GM12878 (cell line): ENCODE measurements at places on chromosomes 16 and 17. TPM values are rescaled to one million over a fixed set of nuclear protein-coding genes. Genes with fewer than 3 reads are reported as not detected.

FAM20A gene
- total RNA-seq, result not detected in 2 replicates

P4HB gene
- 378 and 437 TPM in 2 replicates for total RNA-seq

MTMR4 gene
- total RNA-seq, result 87.2 and 87.6 TPM in 2 replicates

ACLY gene
- total RNA-seq, result 224 and 228 TPM in 2 replicates

NME4 gene
- 133 and 141 TPM in 2 replicates for total RNA-seq

ELP5 gene
- 67.4 and 71.0 TPM in 2 replicates for total RNA-seq

TBC1D3B gene
- 2.5 and 8.5 TPM in 2 replicates for total RNA-seq

GRCh38 chr17:43024407-43025289 is at the start of gene RND2:
TSS of gene RND2 (plus strand) at chr17:43025231. CDS start at chr17:43025348, 117 bp downstream.
- DNase-seq, result peak; percentile 40

DNA sequence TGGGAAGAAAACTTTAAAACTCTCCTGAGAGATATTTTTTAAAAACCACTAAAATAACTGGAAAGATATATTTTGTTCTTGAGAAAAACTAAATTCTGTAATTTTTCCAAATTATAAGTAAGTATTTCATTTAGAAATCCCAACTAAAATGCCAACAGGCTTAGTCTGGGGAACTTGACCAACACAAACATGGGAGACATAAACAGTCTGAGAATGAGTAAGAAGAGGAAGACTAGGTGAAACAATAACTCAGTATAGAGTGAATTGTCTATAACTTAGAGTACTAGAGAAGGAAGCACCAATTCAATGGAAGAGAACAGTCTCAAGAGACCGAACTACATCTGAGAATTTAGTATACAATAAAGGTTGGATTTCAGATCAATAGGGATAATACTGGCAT is 2.9 kb downstream of the CMTM1 start:
- no peak for DNase-seq

DNA sequence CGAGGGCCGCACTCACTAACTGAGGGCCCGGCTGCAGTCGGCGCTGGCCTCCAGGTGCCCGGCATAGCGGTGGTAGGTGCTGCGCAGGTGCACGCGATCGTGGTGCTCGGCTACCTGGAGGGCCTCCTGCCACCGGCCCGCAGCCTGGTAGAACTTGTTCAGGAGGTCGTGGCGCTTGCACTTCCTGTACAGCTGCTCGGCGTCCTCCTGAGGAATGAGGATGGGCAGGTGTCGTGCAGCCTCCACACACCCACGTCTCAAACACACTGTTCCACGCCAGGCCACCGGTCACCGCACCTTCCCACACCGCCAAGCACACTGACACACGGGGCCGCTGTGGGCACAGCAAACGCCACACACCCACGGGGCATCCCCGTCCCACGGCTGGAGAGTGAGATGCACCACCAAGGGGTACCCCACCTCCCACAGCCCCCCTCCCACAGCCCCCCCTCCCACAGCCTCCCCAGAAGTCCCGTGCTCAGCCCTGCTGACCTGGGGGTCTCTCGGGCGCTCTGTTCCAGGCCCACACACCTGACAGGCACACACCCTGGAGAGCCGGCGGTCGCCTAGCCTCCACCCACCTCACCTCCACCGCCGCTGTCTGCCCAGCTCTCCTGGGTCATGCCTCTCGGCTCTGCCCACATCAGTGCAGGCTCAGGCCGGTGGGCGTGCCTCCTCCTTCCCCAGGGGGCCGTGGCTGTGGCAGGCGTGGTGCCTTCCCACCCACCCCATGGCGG is 7.4 kb upstream of the TMEM204 start:
- no peak for DNase-seq

DNA sequence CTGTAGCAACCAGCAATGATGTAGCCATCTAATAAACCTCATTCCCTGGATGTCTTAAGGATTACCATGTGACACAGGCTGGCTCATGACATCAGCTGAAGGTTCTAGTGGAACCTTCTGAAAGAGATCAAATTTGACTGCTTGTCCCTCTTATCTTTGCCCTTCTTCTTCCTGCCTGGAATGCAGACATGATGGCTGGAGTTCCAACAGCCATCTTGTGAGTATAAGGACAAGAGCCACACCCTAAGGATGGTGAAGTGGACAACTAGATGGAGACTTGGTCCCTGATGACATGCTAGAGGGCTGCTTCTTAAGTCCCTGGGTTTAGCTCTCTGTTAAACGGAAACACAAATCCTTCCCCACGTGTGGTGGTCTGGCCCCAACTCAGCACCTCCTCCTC is 37.6 kb downstream of the PLXDC1 start:
- no peak for DNase-seq

DNA sequence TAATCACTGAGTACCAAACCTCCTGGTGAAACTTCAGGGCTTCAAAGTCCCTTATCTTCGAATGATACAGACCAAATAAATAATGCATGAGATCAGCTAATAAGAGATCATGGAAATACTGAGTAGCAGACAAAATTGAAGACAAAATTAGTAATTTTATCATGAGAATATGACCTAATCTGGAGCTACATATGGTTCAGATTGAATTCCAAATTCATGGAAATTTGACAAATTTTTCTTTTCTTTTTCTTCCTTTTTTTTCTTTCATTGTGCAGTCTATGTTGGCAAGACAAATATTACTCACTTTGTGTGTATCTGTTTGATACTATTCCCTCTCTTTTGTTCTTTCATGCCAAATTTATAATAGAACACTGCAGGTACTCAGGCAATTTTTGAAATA is 218.1 kb upstream of the KCNJ16 start:
- no peak for DNase-seq

GRCh38 chr17:44097110-44097958 is 26.1 kb downstream of the HDAC5 start:
- DNase-seq, result no peak

DNA sequence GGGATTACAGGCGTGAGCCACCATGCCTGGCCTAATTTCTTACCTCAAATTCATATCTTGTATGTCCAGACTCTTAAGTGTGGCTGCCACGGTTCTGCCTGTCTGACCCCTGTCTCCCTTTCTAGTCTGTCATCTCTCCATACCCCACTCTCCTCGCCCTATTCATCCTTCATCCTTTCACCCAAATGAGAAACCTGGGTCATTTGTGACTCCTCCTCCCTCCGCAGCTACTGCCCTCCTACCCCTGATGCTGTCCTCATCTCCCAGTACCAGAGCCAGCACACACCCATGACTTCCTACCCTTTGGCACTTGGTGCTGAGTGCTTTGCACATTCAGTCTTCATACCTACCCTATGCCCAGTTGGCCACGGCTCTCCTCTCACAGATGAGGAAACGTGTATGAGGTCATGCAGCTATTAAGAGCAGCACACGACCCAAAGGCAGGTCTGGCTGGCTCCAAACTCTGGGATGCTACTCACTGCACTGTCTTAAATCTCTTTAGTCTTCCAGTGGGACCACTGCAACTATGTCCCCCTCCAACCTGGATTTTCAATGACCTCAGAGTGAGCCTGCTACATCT is 1.6 kb downstream of the SPATA32 start:
- no peak for DNase-seq

DNA sequence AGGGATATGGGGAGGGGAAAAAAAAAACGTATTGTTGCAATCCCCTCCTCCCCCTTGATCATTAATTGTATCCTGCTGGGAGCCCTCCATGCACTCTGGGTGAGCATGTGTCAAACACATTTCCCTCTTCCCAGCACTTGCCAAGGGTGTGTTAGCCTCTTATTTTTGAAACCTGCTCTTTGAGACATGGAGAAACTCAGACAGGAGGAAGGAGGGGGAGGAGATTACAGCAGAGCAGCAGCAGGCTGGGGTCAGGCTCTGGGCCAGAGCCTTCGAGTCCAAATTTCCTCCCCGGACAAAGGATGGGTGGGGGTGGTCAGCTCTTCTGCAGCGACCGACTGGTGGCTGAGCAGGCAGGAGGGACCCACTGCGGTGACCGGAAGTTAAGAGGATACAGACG is 64.7 kb downstream of the SOX9 start:
- DNase-seq, result no peak

- no peak for DNase-seq
Measured at GRCh38 chr17:35084987-35085386, 21.5 kb upstream of the RFFL start.

DNA sequence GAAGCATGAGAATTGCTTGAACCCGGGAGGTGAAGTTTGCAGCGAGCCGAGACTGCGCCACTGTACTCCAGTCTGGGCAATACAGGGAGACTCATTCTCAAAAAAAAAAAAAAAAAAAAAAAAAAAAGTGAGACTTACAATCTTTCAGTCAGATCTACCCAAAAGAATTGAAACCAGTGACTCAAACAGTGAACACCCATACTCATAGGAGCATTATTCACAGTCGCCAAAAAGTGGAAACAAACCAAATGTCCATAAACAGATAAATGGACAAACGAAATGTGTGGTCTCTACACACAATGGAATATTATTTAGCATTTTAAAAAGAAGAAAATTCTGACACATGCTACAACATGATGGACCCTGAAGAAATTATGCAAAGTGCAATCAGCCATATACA is 9.1 kb upstream of the SCNN1B start:
- DNase-seq, result peak; percentile 79

DNA sequence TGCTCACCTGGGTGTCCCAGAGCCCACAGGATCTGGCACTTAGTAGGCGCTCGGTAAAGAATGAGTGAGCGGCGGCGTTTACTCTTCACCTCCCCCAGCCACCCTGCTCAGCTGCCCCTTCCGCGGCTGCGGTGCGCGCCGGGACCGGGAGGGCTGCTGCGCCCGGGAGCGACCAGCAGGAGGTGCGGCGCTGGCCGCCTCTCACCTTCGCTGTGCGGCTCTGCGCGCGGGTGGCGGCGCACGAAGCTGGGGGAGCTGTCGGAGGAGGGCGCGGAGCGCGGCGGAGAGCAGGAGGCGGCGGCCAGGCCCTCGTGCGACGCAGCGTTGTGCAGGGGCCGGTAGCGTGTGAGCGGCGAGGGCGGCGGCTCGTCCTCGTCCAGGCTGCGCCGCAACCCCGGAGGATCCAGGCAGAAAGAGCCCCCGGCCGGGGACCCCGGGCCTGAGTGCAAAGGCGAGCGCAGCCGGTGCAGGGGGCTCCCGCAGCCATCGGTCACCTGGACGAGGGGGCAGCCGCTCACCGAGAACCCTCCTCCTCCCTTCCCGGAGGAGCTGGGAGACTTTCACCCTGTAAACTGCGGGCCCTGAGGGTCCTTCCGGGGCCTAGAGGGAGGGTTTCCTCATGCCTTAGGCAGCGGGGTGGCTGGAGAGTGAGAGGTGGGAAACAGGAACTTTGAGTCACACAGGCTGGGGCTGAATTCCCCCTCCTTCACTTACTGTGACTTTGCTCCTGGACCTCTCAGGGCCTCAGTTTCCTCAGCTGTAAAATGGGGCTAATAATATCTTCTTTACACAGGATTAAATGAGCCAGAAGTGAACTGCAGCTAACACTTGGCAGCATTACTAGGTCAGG is 12.5 kb downstream of the SAMD14 start:
- no peak for DNase-seq
